H7 (cell line): ENCODE measurements at places on chromosomes 1 and 21. TPM values are rescaled to one million over a fixed set of nuclear protein-coding genes. Genes with fewer than 3 reads are reported as not detected.

Gene IVL
- total RNA-seq, result not detected in 2 replicates

Gene SLC44A3
- total RNA-seq, result 0.83 and 1.5 TPM in 2 replicates

Gene KLF18
- total RNA-seq, result 0.03 TPM in 1 of 2 replicates, not detected in the other

Gene TMEM200B
- 53.7 and 59.5 TPM in 2 replicates for total RNA-seq

Gene TNFRSF4
- 0.07 and 0.89 TPM in 2 replicates for total RNA-seq

Gene CENPL
- 32.8 and 33.1 TPM in 2 replicates for total RNA-seq

DNA sequence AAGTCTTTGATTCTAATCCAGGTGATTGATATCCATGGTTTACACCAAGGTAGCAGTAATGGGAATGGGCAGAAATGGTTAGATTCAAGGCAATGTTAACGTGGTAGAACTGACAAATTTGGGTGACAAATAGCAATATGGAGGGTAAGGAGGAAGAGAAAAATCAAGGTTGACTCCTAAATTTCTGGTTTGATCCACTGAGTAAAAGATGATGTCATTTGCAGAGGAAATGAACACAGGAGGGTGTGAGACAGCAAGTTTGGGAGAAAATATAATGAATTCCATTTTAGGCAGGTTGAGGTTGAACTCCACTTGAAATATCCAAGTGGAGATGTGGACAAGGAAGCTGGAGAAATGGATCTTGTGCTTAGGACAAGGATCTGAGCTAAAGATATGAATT lies 170.9 kb upstream of the CAMK1G start:
- no peak for DNase-seq

DNA sequence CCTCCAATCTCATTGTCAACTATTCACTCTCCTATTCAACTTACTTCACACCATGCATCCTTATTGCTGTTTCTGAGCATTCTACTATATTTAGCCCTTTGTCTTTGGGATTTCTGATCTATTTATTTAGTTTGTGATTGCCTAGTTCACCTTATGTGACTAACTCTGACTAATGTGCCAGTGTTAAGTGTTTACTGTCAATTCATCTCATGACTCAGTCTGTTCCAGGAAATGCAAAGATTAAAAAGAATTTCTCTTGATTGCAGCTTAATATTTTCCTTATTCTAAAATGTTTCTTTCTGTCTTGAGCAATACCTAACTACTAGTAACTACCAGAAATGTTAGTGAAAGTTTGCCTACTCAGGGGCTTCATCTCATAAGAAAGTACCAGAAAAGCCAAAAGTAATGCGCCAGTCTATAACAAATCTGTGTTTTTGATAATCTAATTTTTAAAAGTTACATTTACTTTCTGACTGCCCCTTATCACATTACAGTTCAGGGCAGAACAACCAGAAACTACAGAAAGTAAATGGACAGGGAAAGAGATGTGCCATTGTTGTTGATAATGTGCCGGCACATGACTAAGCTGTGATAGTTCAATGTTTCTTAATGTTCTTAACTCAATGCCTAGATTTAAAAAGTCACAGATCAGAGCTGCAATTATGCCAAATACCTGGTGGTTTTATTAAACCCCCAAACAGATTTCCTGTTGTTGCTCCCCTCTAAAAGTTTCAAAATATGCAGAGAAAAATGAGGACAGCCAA lies 556.5 kb downstream of the PTBP2 start:
- no peak for DNase-seq

DNA sequence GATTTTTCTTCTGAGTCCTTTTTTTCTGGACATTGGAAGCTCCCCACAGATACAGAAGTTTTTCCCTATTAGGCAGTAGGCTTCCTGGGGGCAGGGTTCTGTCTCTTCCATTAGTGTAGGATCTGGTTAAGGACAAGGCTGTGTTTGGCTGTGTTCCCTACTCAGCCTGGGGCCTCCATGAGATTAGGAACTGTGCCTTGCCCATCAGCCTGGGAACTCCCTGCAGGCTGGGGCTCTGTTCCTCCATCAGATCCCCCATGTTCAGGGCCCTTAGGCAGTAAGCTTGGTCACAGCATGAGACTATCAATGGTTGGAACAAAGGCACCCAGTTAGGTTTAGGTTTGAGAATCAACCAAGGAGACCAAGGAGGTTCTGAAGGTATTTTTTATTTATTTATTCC lies 22.7 kb downstream of the NAV1 start:
- no peak for DNase-seq

DNA sequence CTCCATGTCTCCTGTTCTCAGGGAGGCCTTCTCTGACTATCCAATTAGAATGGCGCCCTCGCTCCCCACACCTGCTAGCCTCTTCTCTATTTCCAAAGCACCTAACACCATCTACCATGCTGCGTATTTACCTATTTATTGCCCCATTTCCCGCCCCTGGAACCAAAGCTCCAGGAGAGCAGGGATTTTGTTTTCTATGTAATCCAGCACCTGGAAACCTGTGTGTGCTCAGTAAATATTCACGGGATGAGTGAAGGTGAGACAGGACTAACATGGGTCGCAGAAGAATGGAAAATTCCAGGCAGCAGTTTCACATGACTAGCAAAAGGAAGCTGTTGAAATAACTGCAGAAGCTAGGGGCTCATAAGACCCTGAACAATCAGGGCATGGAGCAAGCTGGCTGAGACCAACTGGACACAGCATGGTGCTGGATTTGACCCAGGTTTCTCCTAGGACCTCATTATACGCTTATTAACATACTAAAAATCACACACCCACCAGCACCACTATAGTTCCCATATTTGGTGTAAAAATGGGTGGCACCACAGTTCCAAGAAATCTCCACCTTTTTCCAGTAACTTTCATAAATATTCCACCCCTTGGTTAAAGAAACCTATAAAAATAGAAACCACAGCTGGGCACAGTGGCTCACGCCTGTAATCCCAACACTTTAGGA lies 15.1 kb upstream of the TENT5B start:
- DNase-seq, result no peak

- DNase-seq, result no peak
Measured at GRCh38 chr1:194538453-194538852, 1352.0 kb upstream of the B3GALT2 start.

DNA sequence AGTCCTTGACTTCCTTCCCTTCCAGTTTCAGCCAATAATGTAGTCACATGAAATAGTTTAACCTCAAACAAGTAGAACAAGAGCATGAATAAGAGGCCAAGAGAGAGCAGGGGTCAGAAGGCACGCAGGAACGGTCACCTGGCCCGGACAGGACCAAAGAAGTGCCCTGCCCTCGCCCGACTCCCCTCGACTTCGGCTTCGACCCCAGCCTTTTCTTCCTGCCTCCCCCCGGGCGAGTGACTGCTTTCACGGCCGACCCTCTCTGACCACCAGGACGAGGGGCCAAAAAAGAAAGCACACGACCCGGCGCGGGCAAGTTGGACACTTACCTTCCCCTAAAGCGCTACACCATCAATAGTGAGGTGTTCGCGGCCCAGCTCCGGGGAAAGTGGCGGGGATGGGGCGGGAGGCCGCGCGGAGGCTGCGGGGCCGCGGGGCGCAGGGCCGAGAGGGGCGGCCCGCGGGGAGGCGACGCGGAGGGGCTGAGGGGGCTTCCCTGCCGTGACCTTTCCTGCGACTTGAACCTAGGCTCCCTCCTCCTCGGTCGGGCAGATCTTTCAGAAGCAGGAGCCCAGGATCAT lies 519 bp downstream of the RERE start:
- peak; percentile 63 for DNase-seq

DNA sequence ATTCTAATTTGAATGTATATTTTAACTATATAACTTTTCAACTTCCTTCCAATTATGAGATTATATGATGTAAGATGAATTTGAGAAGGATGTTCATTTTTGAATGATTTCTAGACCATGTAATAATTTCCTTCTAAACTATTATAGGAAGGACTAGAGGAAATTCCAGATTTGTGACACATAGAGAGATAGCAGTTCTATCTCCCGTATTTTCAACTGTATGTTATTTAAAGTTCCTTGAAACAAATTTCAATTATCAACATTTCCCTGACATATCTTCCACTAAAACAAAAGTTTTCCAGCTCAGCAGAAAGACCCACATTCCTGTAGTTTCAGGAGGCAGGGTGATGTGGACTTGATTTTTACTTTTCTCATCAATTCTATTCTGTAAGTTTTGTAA lies 396.7 kb upstream of the C1orf87 start:
- DNase-seq, result no peak

DNA sequence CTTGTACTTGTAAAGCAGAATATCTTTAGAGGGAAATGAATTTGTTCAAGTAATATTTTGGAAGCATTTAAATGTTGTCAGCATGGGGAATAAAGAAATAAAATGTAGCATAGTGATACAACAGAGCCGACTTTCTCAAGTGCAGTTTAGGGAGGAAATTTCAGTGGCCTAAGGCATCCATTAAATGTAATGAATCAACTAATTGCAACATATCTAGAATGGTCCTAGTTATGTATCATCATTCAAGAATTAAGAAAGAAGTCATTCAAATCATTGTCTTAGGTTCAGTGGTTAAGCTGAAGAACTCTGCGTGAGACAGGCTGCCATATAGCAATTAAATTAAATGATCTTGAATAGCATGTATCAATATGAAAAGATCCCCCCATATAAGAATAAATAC lies 360.7 kb downstream of the TBX15 start:
- DNase-seq, result no peak

DNA sequence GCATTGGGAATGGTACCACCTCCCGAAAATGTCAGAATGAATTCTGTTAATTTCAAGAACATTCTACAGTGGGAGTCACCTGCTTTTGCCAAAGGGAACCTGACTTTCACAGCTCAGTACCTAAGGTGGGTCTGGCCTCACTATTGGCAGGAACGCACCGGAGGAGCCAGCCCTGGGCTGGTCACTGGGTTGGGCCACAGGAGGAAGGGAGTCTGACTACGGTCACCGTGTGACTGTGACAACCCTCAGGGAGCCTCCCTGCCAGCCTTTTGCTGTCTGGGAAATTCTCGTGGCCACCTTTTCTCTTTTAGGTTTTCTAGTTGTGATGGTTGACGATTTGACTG lies 2.2 kb downstream of the IL10RB start:
- DNase-seq, result no peak

- no peak for DNase-seq
Measured at GRCh38 chr1:184532199-184532598, 145.4 kb downstream of the C1orf21 start.

GRCh38 chr1:67760030-67760821 lies 73.0 kb downstream of the GNG12 start:
- DNase-seq, result peak; percentile 53

- DNase-seq, result peak; percentile 79
Measured at GRCh38 chr1:10934150-10934818, 78.2 kb upstream of the TARDBP start.

DNA sequence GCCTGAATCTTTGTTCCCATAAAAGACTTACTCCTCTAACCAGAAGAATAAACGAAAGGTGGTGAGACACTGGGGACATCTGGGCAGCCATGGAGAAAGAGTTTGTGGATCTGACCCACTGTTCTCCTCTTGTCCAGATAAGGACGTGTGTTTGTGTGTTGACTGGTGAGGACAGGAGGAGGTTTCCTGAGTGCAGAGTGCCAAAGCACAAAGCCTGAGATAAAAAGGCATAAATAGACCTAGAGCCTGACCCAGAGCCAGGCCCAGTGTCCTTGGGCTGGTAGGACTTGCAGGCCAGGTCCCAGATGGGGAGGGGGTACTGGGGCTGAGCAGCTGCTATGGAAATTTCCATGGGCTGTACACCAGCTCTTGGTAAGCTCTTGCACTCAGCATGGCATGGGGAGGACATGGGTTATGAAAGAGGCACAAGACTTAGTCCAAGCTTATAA lies 19.6 kb upstream of the COQ8A start:
- DNase-seq, result no peak

DNA sequence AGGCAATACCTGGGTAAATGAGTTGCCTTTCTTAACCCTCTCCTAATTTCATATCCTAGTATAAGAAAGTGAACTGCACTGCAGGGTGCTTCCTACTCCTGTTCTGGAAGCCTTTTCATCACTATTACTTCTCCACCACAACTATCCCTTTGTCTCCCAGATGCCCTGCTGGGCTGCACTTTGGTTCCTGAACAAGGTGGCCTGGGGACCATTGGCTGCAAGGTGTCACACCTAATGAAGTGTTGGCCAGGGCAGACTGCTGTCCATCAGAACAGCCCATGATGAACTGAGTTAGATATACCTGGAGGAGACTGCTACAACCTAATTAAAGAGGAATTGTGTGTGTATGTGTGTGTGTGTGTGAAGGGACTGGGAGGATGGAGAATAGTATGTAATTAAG lies 1.9 kb upstream of the KLHDC8A start:
- no peak for DNase-seq

DNA sequence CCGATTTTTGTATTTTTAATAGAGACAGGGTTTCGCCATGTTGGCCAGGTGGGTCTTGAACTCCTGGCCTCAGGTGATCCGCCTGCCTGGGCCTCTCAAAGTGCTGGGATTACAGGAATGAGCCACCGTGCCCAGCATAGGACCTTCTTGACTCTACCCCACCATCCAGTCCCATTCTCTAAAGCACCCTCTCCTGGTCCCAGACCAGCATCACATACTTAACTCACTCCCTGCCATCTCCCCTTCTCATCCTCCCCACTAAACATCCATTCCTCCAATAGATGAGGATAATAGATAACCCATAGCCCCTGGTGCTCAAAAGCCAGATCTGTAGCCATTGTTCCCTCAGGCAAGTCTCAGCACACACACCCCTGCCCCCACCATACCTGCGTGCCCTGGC lies 2.1 kb downstream of the ENTREP3 start:
- DNase-seq, result peak; percentile 68

- DNase-seq, result no peak
Measured at GRCh38 chr1:170510163-170510562, 21.8 kb upstream of the GORAB start.

DNA sequence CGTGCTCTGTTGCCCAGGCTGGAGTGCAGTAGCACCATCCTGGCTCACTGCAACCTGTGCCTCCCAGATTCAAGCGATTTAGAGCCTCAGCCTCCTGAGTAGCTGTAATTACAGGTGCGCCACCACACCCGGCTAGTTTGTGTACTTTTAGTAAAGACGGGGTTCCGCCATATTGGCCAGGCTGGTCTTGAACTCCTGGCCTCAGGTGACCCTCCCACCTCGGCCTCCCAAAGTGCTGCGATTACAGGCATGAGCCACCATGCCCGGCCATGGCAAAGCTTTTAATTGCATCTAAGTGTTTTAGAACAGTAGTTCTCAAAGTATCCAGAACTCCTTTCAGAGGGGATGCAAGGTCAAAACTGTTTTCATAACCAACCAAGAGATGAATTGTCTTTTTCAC lies 25.1 kb upstream of the IFNGR2 start:
- DNase-seq, result no peak
